ENCODE measurements at places on chromosomes 1 and 21.

GRCh38 chr1:56433056-56433577, 146.2 kb downstream of the PLPP3 start:
- DNase-seq: no peak

- no peak for DNase-seq
Observed at GRCh38 chr1:145926686-145927062, 610 bp downstream of the RBM8A start.

DNA sequence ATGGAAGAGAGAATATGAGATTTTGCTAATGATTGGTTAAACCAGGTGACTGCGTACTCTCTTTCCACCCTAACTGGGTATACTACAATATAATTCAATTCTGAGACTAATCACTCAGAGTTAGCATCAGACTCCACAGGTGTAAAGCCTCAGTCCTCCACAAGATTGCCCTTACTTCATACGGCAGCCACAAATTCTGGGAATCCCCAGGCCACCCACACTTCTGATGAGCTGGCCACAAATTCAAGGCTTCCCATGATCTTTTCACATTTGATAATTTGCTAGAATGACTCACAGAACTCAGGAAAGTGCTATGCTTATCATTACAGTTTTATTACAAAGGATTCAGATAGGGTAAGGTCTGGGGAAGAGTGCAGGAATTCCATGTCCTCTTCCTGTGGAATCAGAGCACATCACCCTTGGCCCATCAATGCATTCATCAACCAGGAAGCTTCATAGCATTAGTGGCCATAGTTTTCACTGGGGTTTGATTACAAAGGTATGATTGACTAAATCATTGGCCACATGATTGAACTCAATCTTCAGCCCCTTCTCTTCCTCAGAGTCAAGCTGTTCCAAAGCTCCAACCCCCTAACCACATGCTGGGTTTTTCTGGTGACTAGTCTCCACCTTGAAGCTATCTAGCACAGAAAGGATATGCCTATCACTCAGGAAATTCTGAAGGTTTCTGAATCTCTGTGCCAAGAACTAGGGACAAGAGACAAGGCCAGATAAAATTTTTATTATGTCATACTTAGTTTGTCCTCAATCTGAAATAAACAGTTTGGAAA, 131.7 kb downstream of the HHIPL2 start:
- DNase-seq: no peak

DNA sequence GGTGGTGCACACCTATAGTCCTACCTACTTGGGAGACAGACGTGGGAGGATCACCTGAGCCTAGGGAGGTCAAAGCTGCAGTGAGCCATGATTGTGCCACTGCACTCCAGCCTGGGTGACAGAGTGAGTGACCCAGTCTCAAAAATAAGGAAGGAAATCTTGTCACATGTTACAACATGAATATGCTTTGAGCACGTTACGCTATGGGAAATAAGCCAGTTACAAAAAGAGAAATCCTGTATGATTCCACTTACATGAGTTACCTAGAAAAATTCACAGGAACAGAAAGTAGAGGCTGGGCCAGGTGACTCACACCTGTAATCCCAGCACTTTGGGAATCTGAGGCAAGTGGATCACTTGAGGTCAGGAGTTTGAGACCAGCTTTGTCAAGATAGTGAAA, 6.7 kb upstream of the PADI6 start:
- no peak for DNase-seq

DNA sequence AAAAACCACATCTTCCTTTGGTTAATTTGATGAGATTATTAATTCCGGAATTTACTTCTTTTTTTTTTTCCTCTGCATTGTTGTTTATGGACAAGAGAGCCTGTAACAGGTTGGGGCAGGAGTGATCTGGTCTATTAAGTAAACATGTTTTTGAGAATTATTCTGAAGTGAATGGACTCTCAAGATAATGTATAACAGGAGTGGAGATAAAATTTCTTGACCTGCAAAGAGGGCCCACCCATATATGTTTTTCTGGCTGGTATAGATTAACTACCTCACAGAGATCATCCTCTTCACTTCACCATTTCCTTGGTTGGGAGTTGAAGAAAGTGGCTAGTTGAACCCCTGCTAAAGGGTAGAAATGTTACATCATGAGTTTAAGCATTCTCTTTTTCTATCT, 10.7 kb downstream of the DDI2 start:
- DNase-seq: no peak

DNA sequence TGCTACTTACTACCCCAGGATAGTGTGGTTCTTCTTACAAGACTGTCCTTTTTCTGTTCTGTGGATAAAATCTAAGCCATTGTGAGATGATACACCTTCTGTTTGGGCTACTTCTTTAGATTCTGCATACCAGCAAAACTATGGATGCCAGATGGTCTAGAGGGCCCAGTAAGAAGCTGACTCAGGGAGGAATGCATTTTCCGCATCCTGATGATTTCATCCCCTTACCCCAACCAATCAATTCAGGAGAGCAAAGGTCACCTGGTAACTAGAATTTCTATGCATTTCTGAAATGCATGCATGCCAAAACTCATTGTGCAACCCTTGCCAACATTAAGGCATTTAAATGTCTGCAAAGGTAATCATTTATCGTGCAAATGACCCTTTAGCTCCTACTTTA, 285.7 kb upstream of the ZP4 start:
- DNase-seq: no peak

DNA sequence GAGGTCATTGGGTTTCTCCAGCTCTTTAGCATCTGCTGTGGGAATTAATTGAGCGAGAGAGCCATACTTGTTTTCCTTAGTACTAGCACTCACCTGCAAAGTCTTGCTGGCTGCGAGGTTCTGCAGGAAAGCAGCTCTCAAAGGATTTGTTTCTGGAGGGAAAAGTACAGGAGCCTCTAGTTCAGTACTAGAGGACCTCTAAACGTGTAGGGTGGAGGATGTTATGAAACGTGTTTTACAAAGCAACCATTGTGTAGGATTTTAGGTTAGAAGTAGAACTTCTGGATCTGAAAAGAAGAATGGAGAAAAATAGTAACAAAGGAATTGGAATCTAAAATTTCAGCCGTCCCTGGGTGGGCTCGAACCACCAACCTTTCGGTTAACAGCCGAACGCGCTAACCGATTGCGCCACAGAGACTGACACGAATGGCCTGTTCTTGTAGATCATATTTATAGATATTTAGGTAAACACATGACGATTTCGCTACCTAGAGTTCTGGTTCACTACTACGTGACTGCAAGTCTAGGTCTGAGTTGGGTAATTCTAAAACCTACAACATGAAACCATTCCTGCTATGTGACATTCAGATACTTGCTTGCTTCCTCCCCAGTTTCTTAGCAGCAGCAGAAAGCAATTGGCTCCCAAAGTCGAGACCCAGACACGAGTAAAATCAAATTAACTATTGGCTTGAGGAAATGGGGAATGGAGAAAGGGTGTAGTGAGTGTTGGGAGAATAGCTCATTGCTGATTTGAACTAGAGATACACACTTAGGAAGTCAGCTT, 60.2 kb upstream of the CFAP126 start:
- no peak for DNase-seq

DNA sequence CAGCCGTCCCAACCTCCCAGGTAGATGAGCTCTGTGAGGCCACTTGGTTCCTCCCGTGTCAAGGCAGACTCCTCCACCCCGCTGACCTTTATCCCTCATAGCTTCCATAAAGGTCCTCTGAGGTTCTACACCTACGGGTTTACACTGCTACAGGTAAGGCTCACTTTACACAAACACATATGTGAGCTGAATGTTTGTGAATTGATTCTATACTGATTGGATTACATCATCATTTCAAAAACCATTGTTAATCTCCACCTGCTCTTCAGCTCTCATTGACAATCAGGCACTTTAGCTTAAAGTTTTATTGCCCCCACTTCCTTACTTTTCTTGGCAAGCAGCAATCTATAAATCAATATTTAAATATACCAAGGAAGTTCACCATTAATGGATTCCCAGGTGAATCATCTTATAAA, 12.8 kb upstream of the RGS16 start:
- no peak for DNase-seq

DNA sequence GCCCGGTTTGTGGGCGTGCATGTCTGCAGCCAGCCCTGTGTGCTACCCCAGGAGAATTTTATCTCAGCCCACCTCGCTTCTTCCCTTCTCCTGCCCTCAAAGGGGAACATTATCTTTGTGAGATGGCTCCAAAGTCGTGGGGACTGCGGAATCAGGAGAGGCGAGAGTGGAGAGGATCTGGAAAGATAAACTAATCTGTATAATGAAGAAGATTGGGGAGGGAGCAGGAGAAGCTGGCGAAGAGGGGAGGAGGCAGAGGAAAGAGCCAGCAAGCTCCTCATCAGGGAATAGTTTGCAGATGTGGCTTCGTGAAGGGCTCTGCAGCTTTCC, 310.3 kb downstream of the MATN1 start:
- no peak for DNase-seq

DNA sequence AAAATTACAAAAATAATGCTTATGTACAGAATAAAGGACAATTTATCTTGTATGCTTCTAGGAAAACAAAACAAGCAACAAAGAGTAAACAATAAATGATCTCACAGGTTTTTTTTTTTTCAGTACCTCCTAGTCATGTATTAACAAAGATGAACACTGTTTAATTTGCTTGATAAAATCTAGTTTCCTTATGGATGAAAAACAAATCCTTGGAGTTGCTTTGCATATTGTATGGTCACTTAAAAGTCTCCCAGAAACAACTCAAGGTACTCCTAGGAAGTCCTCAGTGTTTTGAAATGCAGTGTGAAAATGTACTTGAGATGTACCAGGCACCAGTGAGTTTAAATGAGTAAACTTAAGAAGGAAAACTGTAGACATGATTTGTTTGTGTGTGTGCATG, 686.0 kb upstream of the BRINP3 start:
- no peak for DNase-seq

GRCh38 chr1:206887701-206888100, 9.5 kb upstream of the IL24 start:
- DNase-seq: no peak

GRCh38 chr1:234617131-234617985, 7.4 kb upstream of the IRF2BP2 start:
- no peak for DNase-seq

- no peak for DNase-seq
Observed at GRCh38 chr1:118018060-118018459, 88.5 kb downstream of the WDR3 start.

- no peak for DNase-seq
Observed at GRCh38 chr1:58805716-58806571, 22.1 kb upstream of the JUN start.

- no peak for DNase-seq
Observed at GRCh38 chr1:28518745-28519341, 13.0 kb downstream of the RCC1 start.

DNA sequence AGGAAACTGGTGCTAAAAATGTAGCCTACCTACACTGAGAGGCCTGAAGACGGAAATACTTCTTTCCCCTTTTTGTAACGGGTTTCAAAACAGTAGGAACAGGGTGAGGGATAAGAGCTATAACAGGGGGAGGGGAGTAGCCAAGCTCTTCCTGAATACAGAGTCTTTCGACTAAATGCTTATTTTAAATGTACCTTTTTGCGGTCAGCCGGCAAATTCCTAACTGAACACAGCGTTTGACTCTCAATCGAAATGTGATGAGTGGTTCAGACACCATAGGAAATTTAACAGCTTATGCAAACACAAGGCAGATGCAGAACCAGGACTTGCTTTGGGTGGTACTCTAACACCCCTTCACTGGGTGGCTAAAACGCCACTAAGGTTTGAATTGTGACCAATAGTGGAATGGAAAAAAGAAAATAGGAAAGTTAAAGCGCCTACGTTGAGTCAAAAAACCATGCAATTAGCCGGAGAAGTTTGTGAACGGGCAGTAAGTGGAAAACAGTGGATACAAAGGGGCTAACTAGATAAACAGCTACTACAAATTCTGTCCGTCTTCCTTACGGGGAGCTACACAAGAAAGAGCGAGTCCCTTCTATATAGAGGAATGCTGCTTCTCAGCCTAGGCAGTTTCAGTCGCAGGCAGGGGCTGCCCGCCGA, 1.7 kb downstream of the EGLN1 start:
- DNase-seq: no peak

GRCh38 chr1:54950006-54950368, 30.4 kb upstream of the TMEM61 start:
- DNase-seq: peak; percentile 7

- DNase-seq: no peak
Observed at GRCh38 chr1:226123591-226124471, 61.3 kb downstream of the H3-3A start.

DNA sequence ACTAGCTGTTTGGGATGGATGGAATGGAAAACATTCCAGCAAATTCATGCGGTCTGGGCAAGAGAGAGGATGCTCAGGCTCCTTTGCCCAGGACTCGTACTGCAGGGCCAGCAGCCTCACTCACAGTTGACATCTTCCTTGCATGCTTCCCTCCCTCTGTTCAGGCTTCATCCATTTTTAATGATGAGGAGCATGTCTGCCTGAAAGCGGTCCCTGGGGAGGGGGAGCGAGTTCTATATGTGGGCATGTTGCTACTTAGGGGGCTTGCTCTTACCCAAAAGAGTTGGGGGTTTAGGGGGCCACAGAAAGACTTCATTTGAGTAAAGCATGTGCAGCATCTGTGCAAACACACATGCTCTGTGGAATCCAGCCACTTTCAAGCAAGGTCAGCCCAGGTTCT, 98.2 kb downstream of the HMGB4 start:
- DNase-seq: no peak

GRCh38 chr1:187474336-187474735, 645.6 kb downstream of the PLA2G4A start:
- peak; percentile 51 for DNase-seq

GRCh38 chr1:116402333-116402732, 29.3 kb downstream of the ATP1A1 start:
- no peak for DNase-seq

GRCh38 chr1:35448344-35448801, 108.8 kb downstream of the KIAA0319L start:
- peak; percentile 49 for DNase-seq

DNA sequence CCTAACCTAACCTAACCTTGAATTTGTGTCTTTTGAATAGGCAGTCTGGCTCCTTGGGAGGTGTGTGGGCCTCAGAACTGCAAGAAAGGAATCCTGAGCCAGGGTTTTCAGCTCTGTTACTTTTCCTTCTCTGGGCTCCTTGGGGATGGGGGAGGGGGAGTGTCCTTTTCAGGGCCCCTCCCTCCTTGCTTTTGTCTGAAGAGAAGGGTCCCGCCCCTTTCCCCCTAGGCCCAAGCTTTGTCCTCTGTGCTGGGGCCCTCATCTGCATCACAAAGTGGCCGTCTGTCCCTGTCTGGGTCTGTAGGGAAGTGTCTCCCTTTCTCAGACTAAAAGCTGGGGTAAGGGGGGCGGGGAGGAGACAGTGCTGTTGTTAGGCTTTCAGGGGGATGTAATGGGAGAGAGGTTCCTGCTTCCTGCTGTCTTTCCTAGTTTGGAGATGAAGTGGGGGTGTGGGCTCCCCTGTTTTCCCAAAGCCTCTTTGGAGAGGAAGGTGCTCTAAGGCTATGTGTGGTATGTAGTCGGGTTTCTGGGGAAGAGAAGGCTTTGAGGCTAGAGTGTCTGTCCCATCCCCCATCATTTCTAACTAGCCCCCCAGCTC, 3.1 kb downstream of the AGO1 start:
- DNase-seq: no peak

Measured in amniotic stem cell (primary cell).